A549 treated with AZD2906 at 1 μM for 4 hours (cell line): ENCODE measurements at places on chromosomes 12 and 14. TPM values are rescaled to one million over a fixed set of nuclear protein-coding genes. Genes with fewer than 3 reads are reported as not detected.

The LRRC10 gene
- total RNA-seq = not detected in 5 replicates

The APOLD1 gene
- 0.21 to 0.58 TPM (median 0.43 TPM) in 5 replicates for total RNA-seq

The PIANP gene
- 0.75 to 1.00 TPM (median 0.92 TPM) in 5 replicates for total RNA-seq

The HRK gene
- 1.4 to 2.1 TPM (median 1.8 TPM) in 5 replicates for total RNA-seq

The NID2 gene
- 30.0 to 41.7 TPM (median 31.8 TPM) in 5 replicates for total RNA-seq

The NAB2 gene
- total RNA-seq = 13.4 to 17.3 TPM (median 15.7 TPM) in 5 replicates

The NTF3 gene
- 0.05 to 0.07 TPM (median 0.07 TPM) in 3 of 5 replicates, not detected in the others for total RNA-seq

The CPSF2 gene
- total RNA-seq = 30.7 to 46.3 TPM (median 35.6 TPM) in 5 replicates

The STAC3 gene
- 0.22 to 0.56 TPM (median 0.42 TPM) in 5 replicates for total RNA-seq

The C14orf132 gene
- total RNA-seq = 6.0 to 7.2 TPM (median 6.8 TPM) in 5 replicates

The EPS8 gene
- total RNA-seq = 44.2 to 58.1 TPM (median 51.8 TPM) in 5 replicates

The ASB2 gene
- total RNA-seq = 0.24 to 0.98 TPM (median 0.45 TPM) in 5 replicates

The CRADD gene
- total RNA-seq = 9.4 to 12.3 TPM (median 10.7 TPM) in 5 replicates

The DDX23 gene
- 71.9 to 82.8 TPM (median 75.2 TPM) in 5 replicates for total RNA-seq

The FAM186B gene
- 0.08 to 0.24 TPM (median 0.11 TPM) in 5 replicates for total RNA-seq

The TRPV4 gene
- 0.07 to 0.11 TPM (median 0.08 TPM) in 5 replicates for total RNA-seq

The SLC25A21 gene
- 0.68 to 1.2 TPM (median 0.87 TPM) in 5 replicates for total RNA-seq

The BCL11B gene
- 0.23 to 0.34 TPM (median 0.26 TPM) in 5 replicates for total RNA-seq

The SERPINA10 gene
- not detected in 5 replicates for total RNA-seq

The DACT1 gene
- 0.34 to 0.74 TPM (median 0.64 TPM) in 5 replicates for total RNA-seq

The POMT2 gene
- total RNA-seq = 23.1 to 30.7 TPM (median 27.5 TPM) in 5 replicates

The CELA1 gene
- not detected in 5 replicates for total RNA-seq

The C14orf180 gene
- total RNA-seq = not detected in 5 replicates

The VWF gene
- 0.05 to 0.24 TPM (median 0.15 TPM) in 5 replicates for total RNA-seq

The HNF1A gene
- 3.6 to 4.9 TPM (median 4.6 TPM) in 5 replicates for total RNA-seq

The FIGNL2 gene
- 0.21 to 0.29 TPM (median 0.28 TPM) in 5 replicates for total RNA-seq

The VPS37B gene
- total RNA-seq = 26.7 to 28.8 TPM (median 28.1 TPM) in 5 replicates

The MUCL1 gene
- not detected in 5 replicates for total RNA-seq

The PCED1B gene
- 13.8 to 18.8 TPM (median 16.5 TPM) in 5 replicates for total RNA-seq

The MIP gene
- total RNA-seq = 0.07 to 0.09 TPM in 2 of 5 replicates, not detected in the others

The TAS2R31 gene
- 0.16 to 0.28 TPM (median 0.17 TPM) in 5 replicates for total RNA-seq

The ELK3 gene
- total RNA-seq = 58.6 to 78.5 TPM (median 65.4 TPM) in 5 replicates

The TEX52 gene
- not detected in 5 replicates for total RNA-seq

The CDKL1 gene
- 4.8 to 18.4 TPM (median 7.5 TPM) in 5 replicates for total RNA-seq

The HSPB8 gene
- 13.4 to 21.9 TPM (median 18.1 TPM) in 5 replicates for total RNA-seq

The ACSM4 gene
- total RNA-seq = not detected in 5 replicates

The HOXC9 gene
- 12.9 to 13.9 TPM (median 13.4 TPM) in 5 replicates for total RNA-seq

The ANKRD13A gene
- total RNA-seq = 13.6 to 20.7 TPM (median 14.7 TPM) in 5 replicates

The MYF6 gene
- not detected in 5 replicates for total RNA-seq

The ASPG gene
- 0.03 to 0.15 TPM (median 0.08 TPM) in 4 of 5 replicates, not detected in the other for total RNA-seq

The AP1G2 gene
- 35.3 to 51.0 TPM (median 48.3 TPM) in 5 replicates for total RNA-seq

The RD3L gene
- not detected in 5 replicates for total RNA-seq
